ENCODE measurements at places on chromosomes 12 and 14.

- DNase-seq, result no peak
These were observed 741.8 kb downstream of the TMEM121 start for GRCh38 chr14:106268013-106268727.

DNA sequence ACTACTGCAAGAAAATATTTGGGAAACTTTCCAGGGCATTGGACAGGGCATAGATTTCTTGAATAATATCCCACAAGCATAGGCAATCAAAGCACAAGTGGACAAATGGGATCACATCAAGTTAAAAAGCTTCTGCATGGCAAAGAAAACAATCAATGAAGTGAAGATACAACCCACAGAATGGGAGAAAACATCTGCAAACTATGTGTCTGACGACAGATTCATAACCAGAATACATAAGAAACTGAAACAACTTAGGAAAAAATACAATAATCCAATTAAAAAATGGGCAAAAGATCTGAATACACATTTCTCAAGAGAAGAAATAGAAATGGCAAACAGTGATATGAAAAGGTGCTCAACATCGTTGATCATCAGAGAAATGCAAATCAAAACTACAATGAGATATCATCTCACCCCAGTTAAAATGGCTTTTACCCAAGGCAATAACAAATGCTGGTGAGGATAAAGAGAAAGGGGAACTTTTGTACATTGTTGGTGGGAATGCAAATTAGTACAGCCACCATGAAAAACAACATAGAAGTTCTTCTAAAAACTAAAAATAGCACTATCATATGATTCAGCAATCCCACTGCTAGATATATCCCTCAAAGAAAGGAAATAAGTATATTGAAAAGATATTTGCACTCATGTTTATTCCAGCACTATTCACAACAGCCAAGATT is 33.8 kb upstream of the ATP2B1 start:
- no peak for DNase-seq

DNA sequence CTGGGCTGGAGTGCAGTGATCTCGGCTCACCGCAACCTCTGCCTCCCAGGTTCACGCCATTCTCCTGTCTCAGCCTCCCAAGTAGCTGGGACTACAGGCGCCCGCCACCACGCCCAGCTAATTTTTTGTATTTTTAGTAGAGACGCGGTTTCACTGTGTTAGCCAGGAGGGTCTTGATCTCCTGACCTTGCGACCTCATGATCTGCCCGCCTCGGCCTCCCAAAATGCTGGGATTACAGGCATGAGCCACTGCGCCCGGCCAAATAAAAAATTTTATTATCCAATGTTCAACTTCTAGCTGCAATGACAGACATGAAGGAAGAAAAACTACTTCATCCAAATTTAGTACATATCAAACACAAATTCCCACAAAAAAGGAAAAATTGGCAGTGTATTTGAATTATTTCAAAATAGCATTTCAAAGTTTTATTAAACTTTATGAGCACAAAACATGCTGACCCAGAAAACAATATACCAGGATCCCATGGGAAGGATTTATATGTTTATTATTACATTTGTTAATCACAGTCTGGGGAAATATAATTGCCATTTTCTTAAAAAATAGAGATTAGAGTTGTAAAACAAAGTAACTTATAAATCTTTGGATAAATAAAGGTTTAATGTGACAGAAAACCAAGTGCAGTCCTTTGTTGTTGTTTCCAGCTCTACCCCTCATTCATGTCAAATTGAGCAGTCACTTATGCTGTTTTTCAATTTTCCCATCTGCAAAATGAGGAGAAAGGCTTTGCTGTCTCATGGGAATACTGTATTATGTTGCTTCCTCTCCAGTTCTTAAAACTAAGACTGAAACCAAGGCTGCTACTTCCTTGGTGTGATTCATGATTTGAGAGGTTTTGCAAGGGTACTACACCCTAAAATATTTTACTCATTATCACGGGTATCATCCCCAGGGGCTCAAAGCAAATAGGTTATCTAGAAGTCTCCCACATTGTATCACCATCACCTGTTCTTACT is 155.2 kb upstream of the AVPR1A start:
- DNase-seq, result no peak

- DNase-seq, result no peak
These were observed 177.6 kb upstream of the LRIG3 start for GRCh38 chr12:59097876-59098275.

- no peak for DNase-seq
These were observed 85.5 kb upstream of the PTPRB start for GRCh38 chr12:70722584-70723343.

GRCh38 chr14:44982594-44982993 is 20.6 kb downstream of the TOGARAM1 start:
- DNase-seq, result no peak

GRCh38 chr14:95830386-95830785 is 46.2 kb upstream of the TUNAR start:
- DNase-seq, result no peak

- peak; percentile 28 for DNase-seq
These were observed 11.0 kb downstream of the PAPLN start for GRCh38 chr14:73248108-73248868.

DNA sequence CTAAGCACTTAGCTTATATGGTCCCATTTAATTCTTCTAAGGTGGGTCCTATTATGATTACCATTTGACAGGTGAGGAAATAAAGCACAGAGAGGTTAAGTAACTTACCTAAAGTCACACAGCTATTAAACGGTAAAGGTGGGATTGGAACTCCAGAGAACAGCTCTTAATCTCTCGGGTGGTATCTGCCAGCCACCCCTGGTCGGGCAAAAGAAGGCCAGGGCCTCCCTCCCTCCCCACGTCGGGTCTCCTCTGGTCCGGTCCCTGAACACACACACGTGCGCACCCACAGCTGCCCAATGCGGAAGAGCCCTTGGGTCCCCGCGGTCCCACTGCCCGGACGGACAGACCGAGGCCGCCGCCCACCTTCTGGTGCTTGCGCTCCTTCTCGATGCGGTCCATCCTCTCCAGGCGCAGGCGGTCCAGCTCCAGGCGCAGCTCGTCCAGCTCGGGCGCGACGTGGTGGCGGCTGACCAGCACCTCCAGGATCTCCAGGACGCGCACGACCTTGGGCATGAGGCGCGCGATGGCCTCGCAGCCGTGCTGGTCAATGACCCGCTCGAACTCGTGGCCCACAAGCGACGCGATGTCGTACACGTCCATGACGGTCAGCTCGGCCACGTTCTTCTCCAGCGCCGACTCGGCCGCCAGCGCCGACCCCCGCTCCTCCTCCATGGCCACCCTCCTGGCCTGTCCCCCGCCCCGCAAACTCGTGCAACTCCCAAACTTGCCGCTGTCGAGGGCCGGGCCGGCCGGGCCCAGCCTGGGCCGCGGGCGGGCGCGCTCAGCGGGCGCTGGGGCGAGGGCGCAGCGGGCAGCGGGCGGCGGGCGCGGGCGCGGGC is 490 bp downstream of the RILPL1 start:
- DNase-seq, result peak; percentile 53

- no peak for DNase-seq
These were observed 35.7 kb downstream of the HIGD1C start for GRCh38 chr12:50988051-50988450.

GRCh38 chr12:9773216-9773877 is 12.6 kb upstream of the CD69 start:
- no peak for DNase-seq

- no peak for DNase-seq
These were observed 30.9 kb upstream of the KLRD1 start for GRCh38 chr12:10276774-10277173.

DNA sequence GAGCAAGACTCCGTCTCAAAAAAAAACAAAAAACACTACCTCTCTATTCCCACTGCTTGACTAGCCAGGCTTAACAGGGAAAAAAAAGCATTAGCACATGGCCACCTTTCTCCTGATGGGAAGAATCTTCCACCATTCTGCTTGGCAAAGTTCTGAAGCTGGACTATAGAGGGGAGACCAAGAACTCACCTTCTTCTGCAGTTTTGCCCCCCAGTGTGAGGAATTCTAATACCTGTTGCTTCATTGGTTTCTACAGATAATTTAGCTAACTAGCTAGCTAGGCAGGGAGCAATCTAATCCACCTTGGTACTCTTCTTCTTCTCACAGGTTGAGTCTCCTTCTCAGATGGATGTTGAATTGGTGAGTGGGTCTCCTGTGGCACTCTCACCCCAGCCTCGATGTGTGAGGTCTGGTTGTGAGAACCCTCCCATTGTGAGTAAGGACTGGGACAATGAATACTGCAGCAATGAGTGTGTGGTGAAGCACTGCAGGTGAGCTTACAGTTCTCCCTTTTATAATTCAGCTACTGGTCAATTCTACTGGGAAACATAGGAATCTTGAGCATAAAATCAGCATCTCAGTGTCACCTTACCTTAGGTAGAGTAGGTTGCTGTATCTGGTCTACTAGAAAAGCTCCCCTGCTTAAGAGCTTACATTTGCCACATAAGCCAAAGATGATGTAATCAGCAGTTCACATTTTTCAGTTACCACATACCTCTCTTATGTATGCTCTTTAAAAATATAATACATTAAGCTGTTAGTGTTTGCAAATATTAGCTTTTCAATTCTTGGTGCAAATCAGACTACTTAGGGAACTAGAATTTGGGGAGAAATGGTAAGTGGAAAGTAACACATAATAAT is 16.0 kb downstream of the METTL3 start:
- DNase-seq, result peak; percentile 41

DNA sequence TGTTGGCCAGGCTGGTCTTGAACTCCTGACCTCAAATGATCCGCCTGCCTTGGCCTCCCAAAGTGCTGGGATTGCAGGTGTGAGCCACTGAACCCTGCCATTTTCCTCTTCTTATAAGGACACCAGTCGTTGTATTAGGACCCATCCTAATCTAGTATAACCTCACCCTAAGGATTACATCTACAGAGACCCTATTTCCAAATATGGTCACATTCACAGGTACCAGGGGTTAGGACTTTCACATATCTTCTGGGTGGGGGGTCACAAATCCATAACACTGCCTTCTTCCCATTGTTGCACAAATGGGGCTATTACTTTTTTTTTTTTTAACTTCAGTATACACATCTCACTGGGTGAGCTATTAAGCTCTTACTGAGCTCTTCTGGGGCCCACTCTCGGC is 38.6 kb downstream of the ARF6 start:
- DNase-seq, result no peak

DNA sequence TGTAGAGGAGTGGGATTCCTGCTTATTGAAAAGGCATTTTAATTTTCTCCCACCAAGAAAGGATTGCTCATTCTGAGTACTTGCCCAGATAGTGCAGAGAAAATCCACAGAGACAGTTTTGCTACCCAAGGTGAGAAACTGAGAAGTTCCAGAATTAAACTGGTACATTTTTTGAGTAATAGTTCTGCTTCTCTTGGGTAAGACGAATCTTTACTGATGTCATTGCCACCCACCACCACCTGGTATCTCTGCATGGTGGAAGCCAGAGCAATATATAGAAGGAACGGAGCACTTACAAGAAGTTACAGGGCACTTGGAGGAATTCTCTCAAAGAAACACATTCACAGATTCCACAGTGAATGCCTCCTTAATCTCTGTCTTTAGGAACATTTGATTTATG is 20.7 kb upstream of the FRMD6 start:
- DNase-seq, result no peak

- no peak for DNase-seq
These were observed 75.9 kb upstream of the AMIGO2 start for GRCh38 chr12:47155457-47156166.

DNA sequence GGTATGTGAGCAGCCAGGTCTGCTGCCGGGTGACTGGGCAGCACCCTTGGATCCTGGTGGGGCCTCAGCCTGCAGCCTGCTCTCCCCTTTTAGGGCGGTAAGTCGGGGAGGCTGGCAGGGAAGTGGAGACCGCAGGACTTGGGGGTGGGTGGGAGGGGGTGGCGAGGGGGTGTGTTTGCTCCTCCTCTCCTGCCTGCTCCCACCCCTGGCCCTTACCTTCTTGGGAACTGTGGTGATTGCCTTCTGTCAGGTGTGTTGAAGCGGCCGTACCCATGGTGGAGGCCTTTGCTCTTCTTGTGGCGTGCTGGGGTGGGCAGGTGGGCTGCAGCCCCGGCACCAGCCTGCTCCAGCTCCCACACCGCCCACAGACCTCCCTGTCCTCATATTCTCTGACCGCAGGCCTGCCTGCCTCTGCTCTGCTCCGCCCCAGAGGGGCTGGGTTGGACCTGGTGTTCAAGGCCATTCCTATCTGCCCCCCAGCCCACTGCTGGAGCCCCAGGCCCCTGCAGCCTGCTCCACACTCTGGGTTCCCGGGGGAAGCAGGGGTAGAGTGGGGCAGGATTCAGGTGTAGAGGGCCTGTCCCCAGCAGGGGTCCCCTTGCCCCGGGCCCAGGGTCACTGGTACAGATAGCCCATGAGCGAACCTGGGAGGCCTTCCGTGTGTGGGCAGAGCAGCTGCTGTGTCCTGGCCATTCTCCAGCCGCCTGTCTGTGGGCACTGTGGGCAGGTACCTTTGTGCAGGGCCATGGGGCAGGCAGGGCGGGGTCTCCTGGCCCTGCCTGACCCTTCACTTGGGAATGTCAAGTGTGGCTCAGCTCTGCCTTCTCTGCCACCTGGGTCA is 5.2 kb downstream of the TEDC1 start:
- no peak for DNase-seq

DNA sequence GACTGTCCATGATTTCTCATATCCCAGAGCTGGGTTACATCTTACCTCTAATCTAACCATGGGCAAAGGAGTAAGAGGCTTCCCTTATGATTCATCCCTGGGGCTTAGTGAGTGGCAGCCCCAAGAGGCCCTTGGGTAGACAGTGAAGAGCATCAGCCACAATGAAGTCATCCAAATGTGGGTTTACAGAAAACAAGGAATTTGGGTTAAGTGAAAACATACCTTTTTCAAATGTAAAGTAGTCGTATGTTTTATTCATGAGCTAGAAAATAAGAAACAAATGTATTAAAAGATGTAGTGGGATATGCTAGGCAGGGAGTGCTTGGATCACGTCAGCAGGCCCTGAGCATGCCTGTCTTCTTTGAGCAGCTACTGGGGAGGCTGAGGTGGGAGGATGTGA is 54.0 kb upstream of the ELK3 start:
- DNase-seq, result peak; percentile 83

- no peak for DNase-seq
These were observed 61.0 kb upstream of the PPFIA2 start for GRCh38 chr12:81819991-81820633.

DNA sequence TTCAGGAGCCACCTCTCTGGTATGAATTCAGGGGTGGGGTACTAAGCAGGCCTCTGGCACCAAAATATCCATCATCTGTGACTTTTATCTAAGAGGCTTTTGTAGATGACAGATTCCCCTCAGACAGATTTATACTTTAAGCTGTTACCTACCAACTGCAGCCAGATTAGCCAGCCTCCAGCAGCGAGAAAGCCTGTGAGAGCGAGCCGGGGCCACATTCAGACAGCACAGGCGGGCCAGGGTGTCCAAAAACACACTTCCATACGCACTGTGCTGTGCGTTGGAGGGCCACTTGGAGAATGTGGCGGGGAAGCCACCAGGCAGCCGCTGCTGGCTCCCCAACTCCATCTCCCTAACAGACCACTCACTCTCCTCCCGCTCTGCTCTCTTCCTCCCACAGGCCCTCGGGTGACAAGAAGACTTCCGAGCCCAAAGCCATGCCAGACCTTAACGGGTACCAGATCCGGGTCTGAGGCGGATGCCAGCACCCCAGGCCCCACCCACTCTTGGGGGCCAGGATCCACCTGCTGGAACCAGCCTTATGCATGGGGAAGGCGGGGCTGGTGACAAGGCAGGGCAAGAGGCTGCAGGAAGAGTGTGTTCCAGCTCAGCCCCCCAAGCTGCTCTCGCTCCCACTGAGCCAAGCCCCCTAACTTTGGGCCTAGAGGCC is 17.4 kb downstream of the VASH1 start:
- DNase-seq, result no peak
